Fibroblast of skin of left quadriceps (primary cell): ENCODE measurements at places on chromosomes 5 and 9.

GRCh38 chr5:132272311-132273210, 15.1 kb downstream of the PDLIM4 start:
- no peak for DNase-seq

- no peak for DNase-seq
These were observed 441.2 kb upstream of the CHD1 start for GRCh38 chr5:99369797-99370593.

GRCh38 chr9:133502112-133502511, 22.6 kb downstream of the MYMK start:
- no peak for DNase-seq

DNA sequence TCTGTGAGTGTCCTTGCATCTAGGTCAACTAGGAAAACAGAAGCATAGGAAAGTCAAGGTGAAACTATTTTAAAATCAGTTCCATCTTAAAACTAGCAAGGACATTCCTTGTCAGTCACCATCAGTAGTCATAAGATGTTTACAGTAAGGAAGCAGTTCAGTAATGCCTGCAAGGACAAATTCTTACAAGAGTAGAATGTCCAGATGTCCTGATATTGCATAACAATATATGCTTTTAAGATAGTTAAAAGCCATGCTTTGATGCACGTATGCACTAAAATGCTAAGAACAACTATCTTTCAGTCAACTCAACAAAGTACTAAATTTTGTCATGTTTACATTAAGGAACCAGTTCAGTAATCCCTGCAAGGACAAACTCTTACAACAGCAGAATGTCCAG, 11.3 kb upstream of the SVEP1 start:
- DNase-seq, result no peak

- DNase-seq, result no peak
These were observed 267.1 kb downstream of the SPATA31D1 start for GRCh38 chr9:82255481-82256176.

DNA sequence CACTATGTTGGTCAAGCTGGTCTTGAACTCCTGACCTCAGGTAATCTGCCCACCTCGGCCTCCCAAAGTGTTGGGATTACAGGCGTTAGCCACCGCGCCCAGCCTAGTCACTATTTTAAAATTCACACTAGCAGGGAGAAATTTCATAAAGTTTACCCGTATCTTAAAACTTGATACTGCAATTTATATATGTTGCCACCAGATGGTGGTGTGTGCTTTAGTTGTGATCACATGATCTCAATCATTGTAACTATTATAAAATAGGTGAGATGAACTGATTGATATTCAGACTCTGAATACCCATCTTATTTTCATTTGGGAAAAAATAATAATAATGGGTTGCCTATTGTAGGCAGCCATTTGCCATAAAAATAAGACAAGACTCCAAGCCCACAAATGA, 1330.4 kb upstream of the WWC1 start:
- DNase-seq, result no peak

DNA sequence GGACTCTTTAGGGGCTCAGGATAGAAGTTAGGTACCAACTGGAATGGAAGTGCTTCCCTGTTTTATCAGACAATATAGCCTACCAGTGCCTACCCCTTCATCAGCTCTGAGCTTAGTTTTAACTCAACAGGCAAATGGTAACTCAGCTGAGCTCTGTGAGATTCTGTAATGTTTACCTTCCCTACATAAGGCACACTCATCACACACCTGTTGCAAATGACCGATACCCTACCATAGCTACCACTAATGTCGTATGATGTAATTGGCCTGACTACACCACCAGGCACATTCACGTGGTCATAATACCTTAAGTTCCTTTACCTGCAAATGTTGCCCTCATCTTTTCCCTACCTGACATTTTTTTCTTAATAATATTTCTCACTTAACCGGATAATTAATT, 254.8 kb downstream of the ADGRV1 start:
- DNase-seq, result no peak

DNA sequence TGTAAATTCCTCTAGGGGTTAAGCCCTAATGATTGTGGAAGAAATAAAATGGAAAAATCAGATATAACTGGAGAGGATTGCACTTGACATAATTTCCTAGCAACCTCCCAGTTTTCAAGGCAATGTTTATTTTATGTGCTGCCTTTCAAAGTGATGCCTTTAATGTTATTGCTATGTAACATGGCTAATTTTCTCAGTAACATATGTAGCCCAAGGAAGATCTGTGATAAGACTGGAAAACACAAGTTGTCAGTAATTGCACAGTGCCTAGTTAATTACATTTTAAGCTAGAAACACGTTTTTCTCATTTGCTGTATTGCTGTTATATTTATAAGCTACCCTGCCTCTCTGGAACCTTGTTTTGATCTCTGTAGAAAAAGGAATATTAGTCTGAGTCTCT, 49.2 kb upstream of the KCNN2 start:
- no peak for DNase-seq

GRCh38 chr5:73497497-73498056, 665 bp upstream of the BTF3 start:
- DNase-seq, result no peak

- no peak for DNase-seq
These were observed 30.8 kb upstream of the CNOT6 start for GRCh38 chr5:180463216-180463900.
